Activated T-cell treated with anti-CD3 and anti-CD28 coated beads, Interleukin-2, amount 50 U/mL, for 4 hours (primary cell): ENCODE measurements at places on chromosomes 1 and 21. TPM values are rescaled to one million over a fixed set of nuclear protein-coding genes. Genes with fewer than 3 reads are reported as not detected.

- no peak for DNase-seq
Observed at GRCh38 chr1:173205146-173206051, 1.7 kb downstream of the TNFSF4 start.

PRDM16 gene
- not detected for total RNA-seq

- DNase-seq: no peak
Observed at GRCh38 chr1:32990887-32991286, 26.3 kb upstream of the RNF19B start.

GRCh38 chr21:45511007-45511406, 31.2 kb downstream of the SLC19A1 start:
- no peak for DNase-seq

- DNase-seq: no peak
Observed at GRCh38 chr1:9753121-9753531, 70.6 kb downstream of the CLSTN1 start.

CCDC28B gene
- total RNA-seq: 7.8 TPM
